Activated CD4-positive, alpha-beta T cell treated with anti-CD3 and anti-CD28 coated beads, Interleukin-2, amount 10 ng/mL, durations not matched to agents 7 days and 5 days (primary cell): ENCODE measurements at places on chromosomes 4 and X. TPM values are rescaled to one million over a fixed set of nuclear protein-coding genes. Genes with fewer than 3 reads are reported as not detected.

DNA sequence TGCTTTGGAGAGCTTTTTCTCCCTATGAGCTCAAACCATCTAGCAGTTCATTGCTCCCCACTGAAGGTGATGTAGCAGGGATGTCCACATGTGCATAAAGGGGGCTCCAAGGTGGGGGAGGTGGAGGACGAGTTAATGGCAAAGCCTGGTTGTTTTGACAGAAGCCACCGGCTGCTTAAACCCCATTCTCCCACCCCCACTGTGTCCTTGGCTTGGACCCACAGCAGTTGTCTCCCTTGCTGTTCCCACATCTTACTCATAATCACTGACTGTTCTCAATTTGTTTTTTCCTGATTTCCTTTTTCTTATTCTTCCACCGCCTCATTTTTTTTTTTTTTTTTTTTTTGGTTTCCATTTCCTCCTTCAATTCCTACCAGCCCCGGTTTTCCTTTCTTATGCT lies 72.7 kb downstream of the GEMIN8 start:
- DNase-seq = no peak

DNA sequence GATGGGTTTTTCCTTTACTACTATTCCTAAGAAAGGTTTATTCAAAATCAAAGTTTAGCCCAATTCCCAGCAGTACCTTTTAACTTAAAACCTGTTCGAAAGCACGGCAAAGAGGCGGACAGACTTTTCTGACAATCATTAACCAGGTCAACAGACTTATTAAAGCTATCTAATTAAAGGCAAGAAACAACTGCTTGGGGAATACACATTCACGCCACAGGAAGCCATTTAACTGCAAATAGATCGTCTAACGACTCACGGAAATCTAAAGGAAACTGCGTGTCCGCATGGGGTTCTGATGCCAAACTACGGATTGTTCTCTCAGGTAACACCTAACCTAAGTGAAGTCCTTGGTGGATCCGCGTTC lies 663 bp upstream of the USP53 start:
- no peak for DNase-seq

DNA sequence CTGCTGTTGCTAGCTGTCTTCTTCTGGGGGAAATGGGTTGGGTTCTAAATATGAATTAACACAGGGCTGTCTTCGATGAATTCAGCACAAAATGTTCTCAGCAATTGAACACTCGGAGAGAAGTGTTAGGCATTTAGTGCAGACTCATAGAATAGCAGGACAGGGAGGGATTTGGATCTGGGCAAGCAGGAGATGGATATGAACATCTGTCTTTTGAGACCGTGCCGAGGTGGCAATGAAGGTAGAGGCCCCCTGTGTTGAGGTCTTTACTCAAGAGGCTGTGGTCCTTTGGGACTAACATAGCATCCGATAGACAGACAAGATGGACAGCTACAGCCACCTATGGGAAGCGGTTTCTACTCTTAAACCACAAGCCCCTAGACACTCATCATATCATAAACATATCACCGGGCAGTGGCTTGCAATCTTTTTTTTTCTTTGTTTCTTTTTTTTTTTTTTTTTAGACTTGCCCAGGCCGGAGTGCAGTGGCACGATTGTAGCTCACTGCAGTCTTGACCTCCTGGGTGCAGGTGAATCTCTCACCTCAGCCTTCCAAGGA lies 6.7 kb downstream of the CD99 start:
- no peak for DNase-seq

The SPANXN4 gene
- not detected for total RNA-seq

The NMU gene
- 0.67 TPM for total RNA-seq

The XK gene
- 0.02 TPM for total RNA-seq

The DGAT2L6 gene
- total RNA-seq = not detected

DNA sequence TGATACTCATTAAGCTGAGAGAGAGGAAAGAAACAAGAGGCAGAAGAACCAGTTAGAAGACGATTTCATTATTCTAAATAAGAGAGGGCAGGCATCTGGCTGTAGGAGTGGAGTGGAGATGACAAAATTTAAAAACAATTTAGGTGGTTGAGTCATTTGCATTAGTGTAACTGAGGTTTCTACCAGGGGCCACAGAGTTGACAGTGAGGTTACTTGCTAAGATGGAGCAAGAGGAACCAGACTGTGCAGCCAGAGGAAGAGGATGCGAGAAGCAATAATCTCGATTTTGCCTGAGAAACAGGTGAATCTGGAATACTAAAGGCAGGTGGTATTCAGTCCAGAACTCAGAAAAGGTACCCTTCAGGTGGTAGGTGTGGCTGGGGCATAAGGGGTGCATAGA lies 491.9 kb downstream of the MID1IP1 start:
- no peak for DNase-seq

The ETFDH gene
- 18.9 TPM for total RNA-seq

GRCh38 chrX:20639115-20639514 lies 372.4 kb upstream of the RPS6KA3 start:
- no peak for DNase-seq

The HTRA3 gene
- not detected for total RNA-seq
